ENCODE measurements at places on chromosomes 5 and 9.

- DNase-seq: no peak
These were observed 336.9 kb upstream of the DMAC1 start for GRCh38 chr9:8136477-8136876.

GRCh38 chr9:79645110-79645509, 73.3 kb downstream of the TLE4 start:
- no peak for DNase-seq

GRCh38 chr5:137355708-137356107, 143.4 kb downstream of the SPOCK1 start:
- no peak for DNase-seq

DNA sequence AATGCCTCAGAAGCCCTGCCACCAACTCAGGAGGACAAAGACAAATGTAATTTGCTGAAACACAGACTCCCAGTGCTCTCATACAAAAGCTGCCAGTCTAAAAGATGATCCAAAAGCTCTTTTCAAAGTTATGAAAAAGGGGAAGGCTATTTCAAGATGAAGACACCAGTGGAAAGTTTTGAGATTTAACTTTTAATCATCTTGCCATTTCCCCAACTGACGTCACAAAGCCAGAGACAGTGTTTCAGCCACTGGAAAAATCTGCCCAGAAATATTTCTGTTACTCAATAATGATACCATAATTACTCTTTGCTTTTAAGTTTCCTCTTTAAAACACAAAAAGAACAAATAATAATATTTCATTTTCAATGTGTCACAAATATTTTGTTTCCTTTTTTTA, 20.9 kb downstream of the ENG start:
- DNase-seq: no peak

- no peak for DNase-seq
These were observed 791 bp downstream of the SLC2A8 start for GRCh38 chr9:127397646-127398274.

DNA sequence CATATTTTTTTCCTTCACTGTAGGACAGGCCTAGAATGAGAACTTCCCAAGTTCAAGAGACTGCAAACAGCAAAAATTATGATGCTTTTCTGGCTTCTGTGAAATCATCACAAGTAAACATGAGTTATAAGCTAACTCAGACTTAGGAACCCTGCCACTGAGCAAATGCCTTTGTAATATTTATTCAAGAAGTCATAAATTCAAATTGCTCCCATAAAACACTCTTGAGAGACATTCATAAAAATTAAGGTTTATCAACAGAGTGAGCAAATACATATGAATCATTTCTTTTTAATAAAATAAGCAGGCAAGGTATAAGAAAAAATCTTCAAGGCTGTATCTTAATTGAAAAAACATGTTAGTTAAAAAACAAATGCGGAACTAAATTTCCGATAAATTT, 124.2 kb downstream of the GNA14 start:
- DNase-seq: no peak

DNA sequence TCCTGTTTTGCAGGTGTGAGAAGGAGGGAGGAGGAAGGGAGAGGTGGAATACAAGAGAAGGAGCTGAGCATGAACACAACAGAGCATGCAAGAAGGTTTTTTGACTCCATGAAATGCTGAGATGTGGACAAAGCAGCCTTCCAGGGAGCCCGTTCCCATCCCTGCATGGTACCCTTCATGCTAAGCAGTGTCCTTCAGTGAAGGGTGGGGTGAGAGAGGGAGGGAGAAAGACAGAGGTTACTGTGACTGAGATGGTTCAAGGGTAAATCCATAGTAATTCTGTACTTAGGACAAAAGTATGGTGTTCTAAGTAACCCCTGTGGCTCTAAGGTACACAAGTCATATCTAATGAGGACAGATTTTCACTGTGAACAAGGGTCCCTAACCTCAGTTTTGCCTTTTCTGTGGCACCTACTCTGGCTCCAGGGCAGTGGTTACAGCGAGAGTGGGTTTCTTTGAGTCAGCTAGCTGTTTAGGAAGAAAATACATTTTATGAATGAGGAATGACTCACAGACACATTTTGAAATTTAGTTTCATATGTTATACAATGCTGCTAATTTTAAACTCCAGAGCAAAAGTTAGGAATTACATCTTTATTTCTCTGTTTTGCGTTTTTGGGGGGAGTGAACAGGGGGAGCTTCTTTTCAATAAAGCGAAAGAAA, 184.9 kb upstream of the SLC12A2 start:
- DNase-seq: no peak

- DNase-seq: no peak
These were observed 2.0 kb upstream of the CAVIN4 start for GRCh38 chr9:100575765-100576386.

DNA sequence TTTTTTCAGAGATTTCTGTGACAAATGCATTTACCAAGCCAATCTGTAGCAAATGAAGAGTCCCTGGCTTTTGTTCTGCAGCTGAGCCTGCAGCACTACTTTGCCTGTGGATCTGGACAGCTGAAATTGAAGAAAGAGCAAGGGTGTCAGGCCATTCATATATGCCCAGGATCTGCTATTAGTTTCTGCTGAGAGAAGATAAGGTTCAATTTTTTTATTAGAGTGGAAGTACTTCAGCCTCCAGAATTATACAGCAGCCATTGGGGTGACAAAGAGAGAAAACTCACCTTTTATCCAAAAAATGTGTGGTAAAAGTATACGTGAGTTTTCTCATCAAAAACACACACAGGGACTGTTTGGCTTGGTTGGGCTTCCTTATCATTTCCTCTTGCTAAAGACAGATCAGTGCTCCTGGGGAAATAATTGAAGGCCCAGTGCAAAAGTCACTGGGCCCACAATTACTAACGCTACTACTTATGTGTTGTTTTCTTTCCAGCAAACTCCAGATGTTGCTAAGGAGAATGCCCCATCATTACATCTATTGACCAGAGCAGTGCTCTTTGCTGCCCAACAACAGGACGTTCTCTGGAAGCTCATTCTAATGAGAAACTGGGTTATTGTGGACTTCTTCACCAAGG, 138.6 kb downstream of the CEMIP2 start:
- no peak for DNase-seq

DNA sequence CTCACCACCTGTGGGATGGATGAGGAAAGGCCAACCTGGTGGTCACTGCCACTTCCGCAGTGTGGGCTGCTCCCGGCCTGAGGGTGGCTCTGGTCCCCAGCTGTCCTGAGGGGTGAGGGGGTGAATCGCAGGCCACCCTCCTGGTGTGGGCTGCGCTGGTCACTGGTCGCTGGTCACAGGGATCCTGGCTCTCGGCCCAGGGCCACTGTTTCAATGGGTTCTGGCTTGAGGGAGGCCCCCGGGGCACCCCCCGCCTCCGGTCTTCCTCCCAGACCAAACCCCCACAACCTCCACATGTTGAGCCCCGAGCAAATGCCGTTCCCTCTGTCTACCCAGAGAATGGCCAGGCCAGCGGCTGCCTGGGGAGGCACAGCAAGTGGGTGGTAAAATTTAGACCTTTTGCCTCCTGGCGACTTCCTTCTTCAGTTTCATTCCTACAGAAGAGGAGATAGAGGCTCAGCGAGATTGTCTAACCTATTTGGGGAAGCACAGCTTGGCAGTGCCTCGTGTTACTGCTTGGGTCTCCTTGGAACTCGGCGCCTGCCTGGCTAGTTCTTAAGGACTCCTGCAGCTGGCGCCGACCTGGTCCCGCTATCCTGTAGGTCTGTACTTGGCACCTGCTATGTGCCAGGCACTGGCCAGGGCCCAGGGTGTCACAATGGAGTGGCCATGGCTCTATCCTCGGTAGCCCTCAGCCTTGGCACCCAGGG, 48.2 kb downstream of the RXRA start:
- DNase-seq: peak; percentile 61

DNA sequence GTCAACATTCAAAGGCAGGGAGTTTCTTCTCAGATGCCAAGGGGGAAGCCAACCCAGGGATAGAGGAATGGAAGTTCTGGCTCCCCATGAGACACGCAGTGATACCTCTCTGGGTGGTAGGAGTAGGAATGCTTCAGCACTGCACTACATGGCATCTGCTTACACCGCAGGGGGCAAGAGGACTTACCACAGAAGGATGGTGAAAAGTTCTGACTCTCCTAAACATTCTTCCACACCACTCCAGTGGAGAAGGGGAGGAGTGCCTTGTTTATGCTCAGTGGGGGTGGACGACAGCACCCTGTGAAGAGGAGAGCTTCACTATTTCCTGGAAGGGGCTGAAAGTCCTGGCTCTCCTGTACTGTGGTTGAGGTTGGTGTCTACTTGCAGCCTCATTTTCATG, 1011.3 kb upstream of the WWC1 start:
- no peak for DNase-seq

GRCh38 chr5:76403766-76404222, 709 bp downstream of the IQGAP2 start:
- DNase-seq: no peak

GRCh38 chr9:125884218-125884595, 137.0 kb downstream of the PBX3 start:
- DNase-seq: no peak

DNA sequence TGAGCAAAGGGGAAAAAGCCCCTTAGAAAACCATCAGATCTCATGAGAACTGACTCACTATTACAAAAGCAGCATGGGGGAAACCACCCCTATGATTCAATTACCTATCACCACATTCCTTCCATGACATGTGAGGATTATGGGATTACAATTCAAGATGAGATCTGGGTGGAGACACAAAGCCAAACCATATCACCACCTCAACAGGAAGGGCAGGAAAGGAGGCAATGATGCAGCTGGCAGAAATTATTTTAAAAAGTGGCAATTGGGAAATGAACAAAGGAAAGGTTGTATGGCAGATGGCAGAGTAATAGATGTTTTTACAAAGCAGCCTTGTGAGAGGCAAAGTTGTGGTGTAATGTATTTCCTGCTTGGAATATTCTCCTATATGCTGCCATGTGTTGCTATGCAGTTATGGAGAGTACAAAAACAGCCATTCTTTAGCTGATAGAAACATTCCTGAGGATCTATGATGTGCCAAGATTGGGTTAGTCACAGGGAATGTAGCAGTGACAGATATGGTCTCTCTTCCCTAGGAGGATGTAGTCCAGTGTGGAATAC, 138.8 kb downstream of the SMC2 start:
- DNase-seq: no peak

- no peak for DNase-seq
These were observed 23.7 kb downstream of the IDNK start for GRCh38 chr9:83646500-83647239.

DNA sequence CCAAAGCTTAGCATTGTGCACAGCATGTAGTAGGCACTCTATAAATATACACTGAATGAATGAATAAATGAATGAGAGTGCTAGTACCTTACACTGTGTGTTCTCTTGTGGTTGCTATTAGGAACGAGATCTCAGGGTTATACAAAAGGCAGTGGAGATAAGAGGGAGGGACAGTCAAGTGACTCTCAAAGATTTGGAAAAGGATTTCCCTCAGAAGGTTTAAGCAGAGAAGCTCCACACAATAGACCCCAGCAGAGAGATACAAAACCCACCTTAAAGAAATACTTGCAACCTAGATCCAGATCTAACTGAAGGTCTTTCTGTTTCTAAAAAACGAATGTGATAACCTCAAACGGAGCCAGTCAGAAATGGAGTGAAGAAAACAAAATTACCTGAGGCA, 11.8 kb upstream of the EFNA5 start:
- DNase-seq: no peak

- DNase-seq: no peak
These were observed 39.4 kb downstream of the TNPO1 start for GRCh38 chr5:72855821-72856220.

- DNase-seq: no peak
These were observed 24.4 kb upstream of the SH3RF2 start for GRCh38 chr5:145912019-145912418.

DNA sequence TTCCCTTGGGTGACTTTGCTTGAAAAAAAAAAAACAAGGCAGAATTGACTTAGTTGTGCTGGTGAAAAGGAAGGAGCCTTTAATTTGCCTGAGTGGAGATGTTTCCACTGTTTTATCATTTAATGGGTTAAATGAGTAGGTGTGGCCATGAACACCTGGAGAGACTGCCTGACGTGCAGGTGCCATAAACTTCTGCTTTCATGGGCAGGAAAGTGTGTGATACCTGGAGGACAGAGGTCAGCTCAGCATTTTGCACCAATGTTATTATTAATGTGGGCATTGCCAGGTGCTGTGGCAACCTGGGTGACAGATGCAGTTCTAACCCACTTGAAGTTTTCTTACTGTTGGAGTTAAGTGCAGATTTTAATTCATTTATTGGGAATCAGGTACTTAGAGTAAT, 145.4 kb downstream of the CD180 start:
- no peak for DNase-seq

DNA sequence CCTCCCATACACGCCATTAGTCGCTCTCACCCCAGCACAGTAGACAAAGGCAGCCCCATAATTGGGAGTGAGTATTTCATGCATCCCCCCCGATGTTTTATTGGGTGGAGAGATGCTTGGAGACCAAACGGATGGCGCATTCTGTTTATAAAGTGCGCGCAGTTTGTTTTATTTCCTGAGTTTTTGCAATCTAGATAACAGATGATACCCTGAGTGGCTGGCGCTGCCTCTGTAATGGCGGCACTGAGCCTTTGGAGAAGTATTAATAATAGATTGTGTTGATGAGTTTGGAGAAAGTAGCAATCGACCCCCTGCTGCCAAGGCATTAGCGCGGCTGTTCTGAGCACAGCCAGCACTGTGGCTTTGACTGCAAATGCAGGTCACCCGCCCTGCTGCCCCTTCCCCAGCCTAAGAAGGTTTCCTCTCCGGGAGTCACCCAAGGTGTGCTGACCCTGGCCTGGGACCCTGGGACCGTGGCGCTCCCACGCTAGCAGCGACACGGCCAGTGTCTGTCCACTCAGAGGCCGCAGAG, 74.3 kb downstream of the LMX1B start:
- DNase-seq: no peak

DNA sequence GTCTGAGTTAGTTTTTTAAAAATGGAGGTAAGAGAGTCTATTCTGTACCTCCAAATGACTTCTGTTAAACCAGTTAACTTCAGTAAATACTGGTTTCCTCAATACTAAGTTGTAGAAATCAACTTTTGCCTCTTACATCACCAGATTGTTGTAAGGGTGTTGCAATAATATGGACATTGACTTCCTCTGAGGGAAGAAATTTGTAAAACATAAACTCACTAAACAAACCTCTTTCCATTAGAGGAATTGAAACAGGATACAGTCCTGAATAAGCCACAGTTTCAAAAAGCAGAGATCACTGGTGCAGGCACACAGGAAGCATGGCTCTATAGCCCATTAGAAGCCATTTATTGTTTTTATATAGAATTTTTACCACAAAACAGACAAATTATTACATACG, 32.7 kb upstream of the SLCO6A1 start:
- DNase-seq: no peak

DNA sequence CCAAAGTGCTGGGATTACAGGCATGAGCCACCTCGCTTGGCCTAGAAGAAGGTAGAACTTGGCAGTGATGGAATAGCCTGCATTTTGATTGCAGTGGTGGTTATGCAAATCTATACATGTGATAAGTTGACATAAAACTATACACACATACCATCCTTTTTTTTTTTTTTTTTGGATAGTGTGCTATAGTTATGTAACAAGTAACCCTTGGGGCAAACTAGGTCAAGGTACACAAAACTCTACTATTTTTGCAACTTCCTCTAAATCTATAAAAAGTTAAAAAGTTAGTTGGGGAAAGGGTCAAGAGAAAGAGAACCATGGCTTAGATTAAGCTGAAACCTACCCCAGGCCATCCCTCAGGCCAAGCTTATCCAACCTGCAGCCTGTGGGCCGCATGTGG, 11.1 kb downstream of the TRIM14 start:
- DNase-seq: no peak

- DNase-seq: peak; percentile 61
These were observed 802 bp downstream of the SPIN1 start for GRCh38 chr9:88388886-88389605.
